Left lung (tissue), 14 donors: ENCODE measurements at places on chromosomes 5 and 9. TPM values are rescaled to one million over a fixed set of nuclear protein-coding genes. Genes with fewer than 3 reads are reported as not detected.

DNA sequence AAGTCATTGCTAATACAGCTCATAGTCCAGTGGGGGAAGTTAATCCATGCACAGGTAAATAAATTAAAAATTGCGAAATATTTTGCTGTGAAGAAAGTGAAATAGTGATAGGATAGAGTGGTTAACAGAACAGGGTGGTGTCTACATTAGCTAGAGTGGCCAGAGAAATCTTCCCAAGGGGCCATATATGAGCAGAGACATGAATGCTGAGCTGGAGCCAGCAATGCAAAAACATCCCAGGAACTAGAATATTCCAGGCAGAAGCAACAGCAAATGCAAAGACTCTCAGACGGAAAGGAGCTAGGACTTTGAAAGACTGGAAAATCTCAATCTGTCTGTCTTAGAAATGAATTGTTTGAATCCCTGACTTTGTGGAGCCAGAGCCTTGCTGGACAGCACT is 1221.6 kb downstream of the MAT2B start:
- no peaks in the 10 kb centered on the region for H3K36me3 ChIP-seq
- H3K4me3 ChIP-seq, result no peak overlapping the region
- no peaks in the 10 kb centered on the region for H3K4me1 ChIP-seq
- no peaks in the 10 kb centered on the region for H3K27me3 ChIP-seq
- no peak overlapping the region for H3K27ac ChIP-seq

DNA sequence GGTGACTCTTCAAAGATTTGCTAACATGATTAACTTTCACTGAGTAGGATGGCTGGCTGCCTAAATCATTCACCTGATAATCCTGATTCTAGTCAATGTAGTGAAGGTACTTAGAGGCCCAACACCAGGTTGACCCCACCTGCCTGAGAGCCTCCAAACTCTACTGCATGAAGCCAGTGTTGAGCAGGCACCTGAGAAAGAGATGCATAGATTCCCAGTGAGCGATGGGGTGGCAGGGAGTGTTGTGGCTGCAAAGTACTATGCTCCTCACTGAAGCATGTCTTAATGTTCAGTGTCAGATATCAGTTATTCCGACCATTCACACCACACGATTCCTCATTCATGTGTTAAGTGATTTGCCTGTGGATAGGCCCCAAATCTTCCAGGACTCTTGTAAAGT is 804.4 kb downstream of the TLE4 start:
- no peaks in the 10 kb centered on the region for H3K27me3 ChIP-seq
- no peak overlapping the region for H3K27ac ChIP-seq
- no peaks in the 10 kb centered on the region for H3K4me1 ChIP-seq
- no peaks in the 10 kb centered on the region for H3K36me3 ChIP-seq

DNA sequence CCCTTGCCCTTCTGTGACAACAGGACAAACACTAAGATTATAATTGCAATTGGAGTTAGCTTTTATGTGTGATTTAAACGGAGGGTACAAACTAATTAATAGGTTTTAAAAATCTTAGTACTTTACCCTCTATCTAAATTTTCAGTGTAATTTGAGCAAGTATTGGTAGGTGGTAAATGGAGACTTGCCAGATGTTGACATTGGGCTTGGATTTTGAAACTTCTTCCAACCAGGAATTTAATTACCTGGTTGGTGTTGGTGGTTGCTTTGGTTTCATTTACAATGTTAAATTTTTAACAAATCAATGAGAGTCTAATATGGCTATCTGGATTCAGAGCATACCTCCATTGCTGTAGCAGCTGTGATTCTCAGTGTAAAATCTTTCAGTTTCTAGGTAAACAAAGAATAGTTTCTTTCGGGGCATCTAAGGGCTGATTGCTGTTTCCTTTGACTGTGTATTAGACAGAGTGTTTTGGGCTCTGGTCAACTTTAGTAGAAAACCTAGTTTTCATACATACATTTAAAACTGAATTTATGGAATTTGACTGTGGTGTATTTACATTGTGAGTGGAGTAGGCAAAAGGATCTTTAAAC is 1.9 kb downstream of the DAPK1 start:
- H3K36me3 ChIP-seq, result no peaks in the 10 kb centered on the region
- no peak for DNase-seq
- no peaks in the 10 kb centered on the region for H3K27me3 ChIP-seq

GBA2 gene
- total RNA-seq, result 63.3 TPM

DNA sequence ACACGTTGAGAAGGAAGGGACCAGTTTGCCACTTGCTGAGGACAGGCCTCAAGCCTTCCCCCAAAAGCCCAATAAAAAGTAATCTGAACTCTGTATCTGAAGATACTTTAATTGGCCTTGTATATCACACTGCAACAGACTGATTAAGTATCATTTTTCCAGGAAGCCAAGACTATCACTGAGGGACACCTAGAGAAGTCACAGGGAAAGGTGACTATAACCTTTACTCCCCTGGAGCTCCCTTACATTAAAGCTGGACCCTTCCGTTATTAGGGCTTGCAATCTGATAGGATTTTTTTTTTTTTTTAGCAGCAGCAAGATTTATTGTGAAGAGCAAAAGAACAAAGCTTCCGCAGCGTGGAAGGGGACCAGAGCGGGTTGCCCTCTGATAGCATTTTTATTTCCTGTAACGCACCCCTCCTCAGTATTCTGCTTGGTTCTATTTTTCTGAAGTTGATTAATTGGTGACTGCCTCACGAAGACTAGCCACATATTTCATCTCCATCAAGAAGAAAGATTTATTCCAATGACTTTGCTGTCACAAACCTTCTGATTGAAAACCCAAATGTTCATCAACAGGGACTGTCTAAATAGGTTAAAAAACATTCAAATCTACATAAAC is 2.7 kb downstream of the CDC14B start:
- H3K4me1 ChIP-seq, result no peaks in the 10 kb centered on the region
- no peaks in the 10 kb centered on the region for H3K36me3 ChIP-seq
- DNase-seq, result no peak
- H3K27me3 ChIP-seq, result peaks cover 75% of the 10 kb centered on the region

GRCh38 chr9:6777213-6777902 is 19.6 kb downstream of the KDM4C start:
- no peaks in the 10 kb centered on the region for H3K27me3 ChIP-seq
- H3K27ac ChIP-seq, result no peak overlapping the region
- DNase-seq, result no peak

SEMA5A gene
- total RNA-seq, result 29.5 TPM

SPINK7 gene
- total RNA-seq, result not detected

ORM2 gene
- total RNA-seq, result 3.4 TPM

DNA sequence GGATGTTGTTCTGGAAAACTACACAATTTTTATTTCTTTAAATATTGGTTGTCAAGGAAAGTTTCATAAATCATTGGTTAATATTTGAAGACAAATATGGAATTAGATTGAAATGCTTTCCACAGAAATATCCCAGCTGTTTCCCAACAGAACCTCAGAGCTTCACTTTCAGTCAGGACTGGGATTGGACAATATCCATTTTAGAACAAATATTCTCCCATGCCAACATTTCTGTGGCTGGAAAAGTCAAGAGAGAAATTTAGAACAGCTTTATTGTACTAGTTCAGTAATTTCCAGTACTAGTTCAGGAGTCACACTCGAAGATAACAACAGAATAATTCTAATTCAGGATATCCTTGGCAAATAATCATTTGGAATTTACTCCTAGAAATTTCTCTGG is 116.1 kb upstream of the TUT7 start:
- peaks cover 9% of the 10 kb centered on the region for H3K27me3 ChIP-seq
- DNase-seq, result no peak
- H3K4me1 ChIP-seq, result no peaks in the 10 kb centered on the region

DNA sequence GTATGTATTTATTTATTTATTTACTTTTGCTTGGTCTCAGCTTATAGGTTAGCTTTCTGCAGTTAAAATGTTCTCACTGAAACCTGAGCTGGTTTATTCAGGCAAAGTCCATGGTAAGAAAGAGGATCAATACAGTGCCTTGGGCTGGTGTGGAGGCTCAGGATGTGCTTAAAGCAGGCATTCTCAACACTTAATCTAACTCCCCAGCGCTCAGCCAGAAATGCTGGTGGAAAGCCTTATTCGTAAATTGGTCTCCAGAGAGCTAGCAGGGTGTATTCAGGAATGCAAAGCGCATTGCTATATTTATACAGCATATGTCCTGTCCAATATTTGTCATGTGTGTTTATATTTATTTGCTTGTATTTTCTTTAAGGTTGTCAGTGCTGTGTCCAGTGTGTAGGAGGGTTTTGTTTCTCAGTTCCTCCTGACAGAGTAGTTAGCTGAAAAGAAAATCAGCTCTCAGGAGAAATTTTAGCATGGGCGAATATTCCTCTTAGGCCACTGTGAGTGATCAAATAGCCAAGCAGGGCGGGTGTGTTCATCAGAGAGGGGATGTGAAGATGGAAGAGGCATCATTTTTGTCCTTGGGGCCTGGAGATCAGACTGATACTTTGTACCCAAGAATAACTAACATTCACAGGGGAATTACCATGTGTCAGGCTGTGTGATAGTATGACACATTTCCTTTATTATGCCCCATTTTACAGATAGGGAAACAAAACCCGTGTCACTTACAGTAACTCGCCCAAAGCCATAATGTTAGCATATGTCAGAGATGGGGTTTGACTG is 65.8 kb downstream of the DOCK2 start:
- no peak overlapping the region for H3K27ac ChIP-seq
- H3K27me3 ChIP-seq, result no peaks in the 10 kb centered on the region
- H3K36me3 ChIP-seq, result peaks cover 96% of the 10 kb centered on the region
- DNase-seq, result no peak
- H3K4me1 ChIP-seq, result no peaks in the 10 kb centered on the region

GRCh38 chr9:84261070-84261746 is 79.3 kb downstream of the SLC28A3 start:
- DNase-seq, result peak; percentile 70
- H3K4me3 ChIP-seq, result no peak overlapping the region
- no peaks in the 10 kb centered on the region for H3K27me3 ChIP-seq
- H3K27ac ChIP-seq, result no peak overlapping the region
- H3K4me1 ChIP-seq, result no peaks in the 10 kb centered on the region

DNA sequence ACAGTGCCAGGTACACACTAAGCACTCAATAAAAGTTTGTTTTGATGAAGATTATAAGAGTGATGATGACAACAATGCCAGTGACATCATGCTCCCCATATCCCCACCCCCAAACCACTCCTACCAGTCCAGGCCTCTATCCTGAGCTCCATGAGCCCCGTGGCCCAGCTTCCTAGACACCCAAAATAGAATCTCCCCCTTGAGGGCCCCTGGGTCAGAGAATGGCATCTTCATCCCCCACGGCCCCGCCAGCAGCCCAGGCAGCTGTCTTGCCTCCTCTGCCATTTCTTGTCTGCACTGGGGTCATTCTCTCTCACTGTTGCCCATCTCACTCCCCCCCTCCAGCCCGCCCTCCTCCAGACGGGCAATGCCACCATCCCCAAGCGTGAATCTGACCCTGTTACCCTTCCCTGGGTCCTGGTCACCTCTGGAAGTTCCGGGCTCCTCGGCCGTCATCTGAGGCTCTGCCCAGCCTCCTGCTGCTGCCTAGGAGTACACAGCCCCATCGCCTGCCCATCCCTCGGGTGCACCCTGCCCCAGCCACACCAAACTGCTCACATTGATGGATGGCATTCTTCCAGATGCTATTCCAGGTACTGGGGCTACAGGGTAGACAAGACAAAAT is 76.8 kb upstream of the LMX1B start:
- DNase-seq, result no peak
- no peaks in the 10 kb centered on the region for H3K27me3 ChIP-seq
- no peaks in the 10 kb centered on the region for H3K36me3 ChIP-seq

KYAT1 gene
- 7.4 TPM for total RNA-seq

GRCh38 chr5:14405267-14405666 is 176.3 kb upstream of the OTULINL start:
- no peaks in the 10 kb centered on the region for H3K4me1 ChIP-seq
- no peak overlapping the region for H3K27ac ChIP-seq
- H3K4me3 ChIP-seq, result no peak overlapping the region
- H3K36me3 ChIP-seq, result peaks cover 71% of the 10 kb centered on the region

DNA sequence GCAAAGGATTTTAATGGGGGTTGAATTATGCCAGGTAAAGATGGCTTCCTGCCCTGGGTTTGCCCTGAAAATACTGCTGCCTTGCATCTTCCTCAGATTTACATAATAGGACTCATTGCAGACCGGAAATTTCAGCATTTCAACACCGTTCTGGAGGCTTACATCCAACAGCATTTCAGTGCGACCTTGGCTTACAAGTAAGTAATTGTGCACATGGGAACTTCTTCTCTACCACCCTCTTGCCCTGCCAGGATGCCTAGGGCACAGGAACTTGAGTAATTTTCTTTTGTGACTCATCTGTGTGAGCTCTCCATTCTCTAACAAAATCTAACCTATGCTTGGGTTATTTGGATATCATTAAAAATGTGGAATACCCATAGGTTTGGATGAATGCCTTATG is 80.2 kb downstream of the DOCK2 start:
- no peaks in the 10 kb centered on the region for H3K27me3 ChIP-seq
- peaks cover 54% of the 10 kb centered on the region for H3K36me3 ChIP-seq
- H3K4me3 ChIP-seq, result no peak overlapping the region
- H3K4me1 ChIP-seq, result peaks cover 19% of the 10 kb centered on the region
- no peak for DNase-seq
- peak overlapping the region; percentile 63 for H3K27ac ChIP-seq

IFNA4 gene
- total RNA-seq, result not detected

SARDH gene
- 5.9 TPM for total RNA-seq

DNA sequence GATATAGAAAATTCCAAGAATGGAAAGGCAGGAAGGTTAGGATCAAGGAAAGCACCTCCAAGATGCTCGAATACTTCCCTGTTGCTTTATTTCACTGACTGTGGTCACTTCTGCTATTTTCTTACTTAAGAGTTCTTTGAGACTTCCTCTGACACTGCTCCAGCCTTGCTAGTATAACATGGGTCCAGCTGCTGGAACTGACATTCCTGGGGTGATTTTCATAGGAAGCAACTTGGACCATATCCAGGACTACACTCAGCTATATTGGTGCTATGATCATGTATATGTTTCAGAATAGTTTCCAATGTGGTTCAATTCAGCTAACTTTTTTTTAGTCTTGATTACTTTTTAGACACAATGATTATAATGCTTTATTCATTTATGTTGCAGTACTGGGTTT is 81.6 kb upstream of the CKMT2 start:
- H3K27me3 ChIP-seq, result no peaks in the 10 kb centered on the region
- no peaks in the 10 kb centered on the region for H3K36me3 ChIP-seq
- H3K4me1 ChIP-seq, result no peaks in the 10 kb centered on the region
- H3K27ac ChIP-seq, result no peak overlapping the region
- no peak overlapping the region for H3K4me3 ChIP-seq
- no peak for DNase-seq

DNA sequence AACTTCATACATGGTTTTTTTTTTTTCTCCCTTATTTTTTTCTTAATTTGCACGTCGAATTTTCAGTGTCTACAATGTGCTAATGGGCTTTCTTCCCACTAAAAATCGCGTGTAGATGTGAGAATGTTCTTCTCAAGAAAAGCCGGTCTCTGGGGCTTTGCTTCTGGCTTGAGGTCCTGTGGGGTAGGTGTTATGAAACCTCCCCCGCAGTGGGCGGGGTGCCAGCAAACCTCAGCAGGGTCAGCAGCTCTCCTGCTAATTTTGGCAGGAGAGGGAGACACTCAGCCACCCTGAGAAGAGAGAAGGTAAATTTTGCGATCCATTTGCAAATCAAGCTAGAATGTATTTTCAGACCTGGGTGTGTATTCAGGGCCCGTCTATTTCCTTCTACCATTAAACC is 59.9 kb downstream of the NPR3 start:
- H3K4me1 ChIP-seq, result peaks cover 11% of the 10 kb centered on the region
- H3K27me3 ChIP-seq, result no peaks in the 10 kb centered on the region
- no peaks in the 10 kb centered on the region for H3K36me3 ChIP-seq
- no peak for DNase-seq

GRCh38 chr9:130352586-130353285 is 87.2 kb downstream of the HMCN2 start:
- H3K4me3 ChIP-seq, result no peak overlapping the region
- no peak for DNase-seq
- H3K4me1 ChIP-seq, result no peaks in the 10 kb centered on the region
- no peaks in the 10 kb centered on the region for H3K27me3 ChIP-seq
- no peak overlapping the region for H3K27ac ChIP-seq
- H3K36me3 ChIP-seq, result no peaks in the 10 kb centered on the region
